Left colon (tissue), 2 donors: ENCODE measurements at places on chromosomes 2 and 18.

DNA sequence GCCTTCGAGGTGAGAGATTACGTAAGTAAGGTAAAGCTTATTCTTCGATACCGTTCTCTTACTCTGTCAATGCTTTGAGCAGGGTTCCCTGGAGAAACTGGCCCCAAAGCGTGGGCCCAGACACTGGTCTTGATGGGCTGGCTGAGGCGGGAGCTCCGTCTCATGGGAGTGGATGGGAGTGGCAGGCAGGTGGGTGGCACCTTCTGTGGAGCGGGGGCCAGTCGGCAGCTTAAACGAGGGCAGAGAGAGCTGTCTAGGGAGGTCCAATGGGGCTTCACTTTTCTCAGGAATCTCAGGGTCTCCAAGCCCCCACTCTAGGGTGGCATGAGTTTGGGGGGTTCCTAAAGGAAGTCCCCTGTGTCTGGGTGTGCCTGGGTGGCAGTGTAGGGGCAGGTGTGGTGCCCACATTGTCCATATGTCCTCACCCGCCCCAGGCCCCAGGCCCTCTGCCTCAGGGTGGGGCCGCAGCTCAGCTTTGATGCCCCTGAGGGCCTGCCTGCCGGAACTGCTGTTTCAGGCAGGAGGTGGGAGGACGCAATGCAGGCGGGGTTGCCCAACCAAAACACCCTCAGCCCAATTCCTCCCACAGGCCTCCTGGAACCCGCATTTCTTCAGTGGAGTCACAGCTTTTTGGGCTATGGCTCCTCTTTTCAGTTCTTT, 32.5 kb upstream of the FOSL2 start:
- no peak for DNase-seq

DNA sequence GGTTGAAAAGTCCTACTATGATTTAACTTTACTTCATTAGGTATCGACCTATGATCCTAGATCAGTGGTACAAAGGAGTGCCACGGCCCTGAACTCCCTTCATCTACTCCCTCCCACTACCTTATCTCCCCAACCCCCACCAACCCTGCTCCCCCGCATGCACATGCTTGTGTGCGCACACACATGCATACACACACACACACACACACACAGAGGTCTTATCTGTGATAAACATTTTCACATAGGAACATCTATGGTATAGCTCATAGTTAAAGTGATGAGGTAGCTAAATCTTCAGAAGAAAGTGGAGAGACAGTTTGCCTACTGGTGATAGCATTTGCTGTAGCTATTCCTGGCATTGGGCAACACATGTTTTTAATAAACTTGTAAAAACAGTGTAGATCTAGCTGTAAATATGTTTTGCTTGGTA, 471.3 kb downstream of the ZEB2 start:
- no peak for DNase-seq

DNA sequence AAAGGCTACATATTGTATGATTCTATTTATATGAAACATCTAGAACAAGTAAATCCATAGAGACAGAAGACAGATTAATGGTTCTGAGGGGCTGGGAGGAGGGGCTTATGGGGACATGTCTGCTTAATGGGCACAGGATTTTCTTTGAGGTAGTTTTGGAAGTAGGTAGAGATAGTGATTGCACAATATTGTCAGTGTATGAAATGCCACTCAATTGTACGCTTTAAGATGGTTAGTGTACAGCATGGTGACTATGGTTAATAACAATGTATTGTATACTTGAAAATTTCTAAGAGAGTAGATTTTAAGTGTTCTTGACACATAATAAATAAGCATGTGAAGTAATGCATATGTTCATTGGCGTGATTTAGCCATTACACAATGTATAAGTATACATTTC, 68.4 kb downstream of the SP3 start:
- DNase-seq: no peak

GRCh38 chr2:237269138-237269875, 144.7 kb downstream of the COL6A3 start:
- no peak for DNase-seq

- DNase-seq: no peak
These were observed 78.8 kb downstream of the MYL12B start for GRCh38 chr18:3340682-3341097.

DNA sequence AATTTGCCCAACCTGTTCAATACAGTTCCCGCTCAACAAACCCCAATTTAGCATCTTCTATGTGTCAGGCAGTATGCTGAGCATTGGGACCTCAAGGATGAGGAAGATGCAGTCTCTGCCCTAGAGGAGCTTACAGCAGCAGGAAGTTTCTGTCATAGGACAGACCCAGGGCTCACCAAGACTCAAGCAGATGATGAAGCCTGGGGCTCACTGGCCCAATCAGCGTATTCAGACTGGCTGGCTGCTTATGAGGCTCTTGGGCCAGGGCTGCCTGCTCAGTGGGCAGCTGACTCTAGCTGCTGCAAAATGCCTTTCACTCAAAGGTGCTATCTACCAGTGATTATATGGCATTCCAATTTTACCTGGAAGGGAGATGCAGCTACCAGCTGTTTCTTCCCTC, 2.1 kb downstream of the FAM178B start:
- no peak for DNase-seq

DNA sequence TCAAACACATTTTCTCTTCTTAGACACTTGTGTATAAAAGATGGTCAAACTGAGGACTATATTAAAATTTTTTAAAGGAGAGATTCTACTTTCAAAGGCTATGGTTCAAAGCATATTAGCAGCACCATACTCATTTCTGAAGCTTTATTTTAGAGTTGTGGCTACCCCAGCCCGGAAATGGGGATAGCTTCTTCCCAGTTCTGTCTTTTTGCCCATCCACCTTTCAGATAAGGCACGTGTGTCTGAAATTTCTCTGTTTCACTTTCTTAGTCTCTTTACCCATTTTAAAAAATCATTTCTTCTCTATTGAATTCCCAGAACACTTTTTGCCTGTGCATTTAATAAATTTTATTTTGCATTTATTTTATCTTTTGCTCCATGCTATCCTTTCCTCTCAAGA, 431.5 kb downstream of the RNF144A start:
- DNase-seq: no peak

GRCh38 chr2:160741815-160742214, 248.2 kb upstream of the RBMS1 start:
- DNase-seq: no peak

DNA sequence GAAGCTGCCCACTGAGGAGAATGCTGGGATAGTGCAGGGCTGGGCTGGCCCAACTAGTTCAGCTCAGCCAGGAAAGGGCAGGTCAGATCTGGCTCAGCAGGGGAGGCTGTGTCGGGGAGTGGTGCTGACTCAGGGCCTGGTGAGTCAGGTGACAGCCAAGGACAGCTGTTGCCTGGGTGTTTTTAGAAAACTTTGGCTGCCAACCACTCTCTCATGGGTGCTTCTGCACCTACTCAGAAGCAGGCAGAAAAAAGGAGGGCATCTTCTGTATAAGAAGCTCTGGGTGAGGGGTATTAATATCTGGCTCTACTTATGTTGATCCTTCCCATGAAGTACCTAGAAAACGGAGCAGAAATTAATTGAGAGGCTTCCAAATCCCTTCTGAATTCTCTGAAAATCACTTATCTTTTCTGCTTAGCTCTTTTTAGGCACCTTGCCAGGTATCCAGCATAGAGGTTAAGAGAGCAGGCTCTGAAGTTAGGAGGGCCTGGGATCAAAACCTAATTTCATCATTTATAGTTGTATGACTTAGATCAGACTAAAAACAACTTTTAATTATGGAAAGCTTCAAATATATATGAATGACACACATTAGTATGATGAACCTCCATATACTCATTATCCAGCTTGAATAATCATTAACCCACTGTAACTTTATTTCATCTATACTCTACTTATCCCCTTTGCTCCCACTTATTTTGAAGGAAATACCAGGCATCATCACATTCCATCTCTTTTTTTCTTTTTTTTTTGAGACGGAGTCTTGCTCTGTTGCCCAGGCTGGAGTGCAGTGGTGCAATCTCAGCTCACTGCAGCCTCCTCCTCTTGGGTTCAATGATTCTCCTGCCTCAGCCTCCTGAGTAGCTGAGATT, 15.5 kb upstream of the RAB10 start:
- DNase-seq: peak; percentile 77

DNA sequence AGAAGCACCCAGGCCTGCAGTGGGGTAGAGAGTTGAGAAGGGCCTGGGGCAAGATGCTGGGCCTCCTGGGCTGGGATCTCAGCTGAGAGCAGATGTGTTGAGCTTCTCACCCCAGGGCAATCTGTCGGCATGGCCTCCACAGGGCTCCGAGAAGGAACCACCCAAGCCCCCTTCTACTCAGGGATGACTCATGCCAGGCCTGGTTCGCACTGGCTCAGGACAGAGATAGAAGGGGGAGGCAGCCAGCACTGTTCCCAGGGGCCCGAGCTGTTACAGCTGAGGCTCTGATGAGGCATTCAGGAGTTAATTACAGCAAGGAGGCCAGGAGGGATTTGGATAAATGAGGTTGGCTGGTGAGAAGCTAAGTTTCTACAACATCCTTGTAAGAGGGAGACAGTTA, 62.5 kb downstream of the CENPO start:
- DNase-seq: no peak

DNA sequence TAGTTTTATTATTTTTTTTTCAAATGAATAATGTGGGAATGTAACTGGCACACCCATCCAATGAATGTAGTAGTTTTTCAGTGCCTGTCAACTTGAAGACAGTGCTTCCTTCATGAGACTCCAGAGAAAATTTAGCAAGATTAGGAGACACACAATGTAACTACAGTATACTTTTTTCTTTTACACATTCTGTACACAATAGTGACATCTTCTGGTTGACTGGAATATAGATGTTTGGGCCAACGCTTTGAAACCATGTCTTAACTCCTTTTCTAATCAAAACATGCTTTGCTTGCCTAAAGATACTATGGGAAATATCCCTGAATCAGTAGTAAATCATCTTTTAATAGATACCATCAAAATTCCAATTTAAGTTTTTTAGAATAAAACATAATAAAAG, 229.5 kb upstream of the ZC3H15 start:
- no peak for DNase-seq

- DNase-seq: no peak
These were observed 440.0 kb downstream of the ZNF516 start for GRCh38 chr18:76055025-76055424.

GRCh38 chr18:725646-726045, 13.2 kb upstream of the ENOSF1 start:
- no peak for DNase-seq

DNA sequence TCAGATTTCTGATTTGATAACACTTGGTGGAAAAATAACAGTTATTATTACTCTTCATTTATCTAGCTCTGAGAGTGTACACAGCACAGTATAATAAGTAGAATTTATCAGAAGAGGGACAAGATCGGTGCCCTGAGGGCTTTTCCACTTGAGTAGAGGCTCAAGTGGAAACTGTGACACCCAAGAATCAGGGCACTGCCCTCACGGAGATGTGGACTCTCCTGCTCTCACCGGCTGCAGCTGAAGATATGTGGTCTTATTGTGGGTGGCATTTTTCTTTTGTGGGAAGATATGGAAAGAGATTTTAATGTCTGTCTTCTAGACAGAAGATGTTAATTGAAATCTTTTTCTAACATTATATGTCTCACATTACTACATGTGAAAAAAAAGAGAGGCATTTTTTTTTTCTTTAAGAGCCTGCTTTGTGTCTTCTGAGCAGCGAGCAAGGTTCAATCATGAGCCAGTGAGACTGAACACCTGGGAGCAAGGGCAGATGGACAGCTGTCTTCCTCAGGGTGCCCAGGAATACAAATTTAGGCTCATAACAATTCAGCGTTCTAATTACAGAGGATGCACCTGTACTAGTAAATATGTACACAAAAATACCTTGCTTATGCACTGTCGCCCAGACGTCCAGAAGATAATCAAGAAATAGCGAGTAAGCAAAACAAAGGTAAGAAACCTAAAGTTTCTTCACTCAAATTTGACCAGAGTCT, 1098.2 kb upstream of the FANCL start:
- DNase-seq: no peak

- no peak for DNase-seq
These were observed 5.7 kb downstream of the CYP26B1 start for GRCh38 chr2:72141881-72142451.

GRCh38 chr18:63290821-63291200, 28.8 kb downstream of the BCL2 start:
- no peak for DNase-seq

GRCh38 chr2:56299171-56299691, 115.4 kb downstream of the CCDC85A start:
- no peak for DNase-seq

DNA sequence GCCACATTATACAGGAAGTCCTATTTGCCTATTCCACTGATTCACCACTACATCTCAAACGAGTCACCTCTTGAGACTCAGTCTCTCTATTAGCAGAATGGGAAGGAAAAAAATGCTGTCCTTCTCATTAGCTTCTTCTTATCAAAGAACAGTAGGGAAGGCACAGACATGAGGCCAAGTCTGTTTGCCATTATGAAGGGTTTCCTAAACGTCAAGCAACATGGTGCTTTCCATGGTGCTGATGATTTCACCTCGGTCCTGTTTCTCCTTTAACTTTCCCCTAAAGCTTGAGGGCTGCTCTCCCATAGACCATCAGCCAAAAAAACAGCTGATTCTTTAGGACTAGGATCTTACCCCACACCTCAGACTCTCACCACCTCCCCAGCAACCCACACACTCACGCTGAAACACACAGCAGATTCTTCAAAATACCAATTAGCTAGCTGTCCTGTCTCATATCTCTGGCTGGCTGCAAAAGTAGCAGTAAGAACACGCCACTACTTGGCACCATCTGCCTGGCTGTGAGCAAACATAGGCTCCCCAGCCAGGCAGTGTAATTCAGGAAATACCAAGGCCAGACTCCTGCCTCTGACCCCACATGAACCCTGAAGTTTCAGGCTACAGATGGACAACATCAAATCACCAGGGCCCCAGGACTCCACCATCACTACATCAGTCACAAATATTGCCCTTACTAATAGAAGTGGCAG, 30.5 kb downstream of the GALNT14 start:
- DNase-seq: no peak

GRCh38 chr2:29001806-29002205, 20.7 kb downstream of the TOGARAM2 start:
- no peak for DNase-seq

GRCh38 chr18:34834897-34835296, 124.8 kb downstream of the DTNA start:
- no peak for DNase-seq

GRCh38 chr2:17287183-17287582, 231.1 kb downstream of the RAD51AP2 start:
- no peak for DNase-seq

- peak; percentile 51 for DNase-seq
These were observed 146.4 kb downstream of the FTCDNL1 start for GRCh38 chr2:199704358-199705238.

GRCh38 chr2:230660294-230661060, 52.2 kb upstream of the CAB39 start:
- DNase-seq: peak; percentile 59

DNA sequence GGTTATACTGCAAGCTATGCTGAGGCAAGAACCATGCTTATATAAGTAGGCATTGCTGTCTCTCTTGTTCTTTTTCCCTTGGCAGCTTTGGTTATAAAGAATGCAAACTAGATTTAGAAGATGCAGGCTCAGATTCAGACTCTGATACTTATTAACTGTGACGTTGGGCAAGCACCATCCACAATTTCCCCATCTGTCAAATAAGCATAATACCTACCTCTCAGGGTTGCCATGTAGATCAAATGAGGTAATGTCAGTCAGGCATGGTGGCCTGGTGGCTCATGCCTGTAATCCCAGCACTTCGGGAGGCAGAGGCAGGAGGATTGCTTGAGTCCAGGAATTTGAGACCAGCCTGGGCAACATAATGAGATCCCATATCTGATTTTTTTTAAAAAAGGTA, 21.7 kb downstream of the ITGAV start:
- no peak for DNase-seq
